NCI-H526 (cell line): ENCODE measurements at places on chromosomes 16 and 17.

DNA sequence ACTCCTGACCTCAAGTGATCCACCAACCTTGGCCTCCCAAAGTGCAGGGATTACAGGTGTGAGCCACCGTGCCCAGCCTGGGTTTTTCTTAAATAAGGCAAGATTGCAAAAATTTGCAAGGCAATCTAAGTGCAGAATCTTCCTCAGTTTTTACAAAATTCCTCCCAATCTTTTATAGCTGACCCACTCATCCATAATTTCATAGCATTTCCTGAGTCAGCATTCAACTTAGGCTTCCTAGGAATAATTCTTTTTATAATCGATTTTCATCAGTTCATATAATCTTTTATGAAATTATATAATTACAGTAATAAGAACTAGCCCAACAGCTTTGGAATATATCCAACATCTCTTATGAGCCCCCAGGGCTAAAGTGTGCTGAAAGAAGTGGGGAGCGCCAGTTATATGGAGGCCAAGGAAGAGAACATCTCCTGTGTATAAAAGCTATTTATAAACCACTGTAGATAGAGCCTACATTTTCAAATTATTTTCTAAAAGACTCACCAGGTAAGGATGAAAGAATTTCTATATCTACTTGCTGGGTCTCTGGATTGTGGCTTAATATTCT lies 14.8 kb downstream of the COIL start:
- DNase-seq: no peak

GRCh38 chr17:48056879-48057278 lies 8.7 kb downstream of the NFE2L1 start:
- DNase-seq: no peak

DNA sequence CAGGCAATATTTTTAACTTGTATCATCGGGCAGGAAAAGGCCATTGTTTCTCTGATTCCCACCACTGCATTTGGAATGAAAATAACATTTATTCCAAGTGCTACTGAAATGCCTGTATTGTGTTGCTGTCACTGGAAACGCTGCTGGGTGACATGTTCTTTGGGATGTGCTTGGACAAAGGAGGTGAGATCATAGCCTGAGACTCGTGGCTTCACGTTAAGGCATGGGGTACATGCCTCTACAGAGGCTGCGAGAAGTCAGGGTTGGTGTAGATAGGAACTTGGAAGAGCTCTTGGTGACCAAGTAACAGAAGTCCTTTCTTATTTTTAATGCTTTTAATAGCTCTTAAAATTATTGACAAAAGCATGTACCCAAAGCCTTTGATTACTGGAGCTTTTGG lies 58.8 kb upstream of the MAF start:
- no peak for DNase-seq

DNA sequence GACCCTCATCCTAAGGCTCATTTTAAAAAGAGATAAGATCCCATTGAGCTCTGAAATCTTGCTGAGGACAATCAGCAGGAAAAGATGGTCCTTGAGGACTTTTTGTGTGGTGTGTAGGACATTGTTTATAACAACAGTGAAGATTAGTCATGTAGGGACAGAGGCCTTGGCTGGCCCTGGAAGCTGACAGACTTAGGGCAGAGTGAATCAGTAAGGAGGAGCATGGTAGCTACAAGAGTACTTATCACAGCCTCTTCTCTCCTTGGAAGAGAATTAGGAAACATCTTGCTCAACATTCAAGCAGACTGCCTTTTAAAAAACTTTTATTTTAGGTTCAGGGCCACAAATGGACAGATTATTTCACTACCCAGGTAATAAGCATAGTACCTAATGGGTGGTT lies 665.9 kb upstream of the SALL1 start:
- DNase-seq: no peak

DNA sequence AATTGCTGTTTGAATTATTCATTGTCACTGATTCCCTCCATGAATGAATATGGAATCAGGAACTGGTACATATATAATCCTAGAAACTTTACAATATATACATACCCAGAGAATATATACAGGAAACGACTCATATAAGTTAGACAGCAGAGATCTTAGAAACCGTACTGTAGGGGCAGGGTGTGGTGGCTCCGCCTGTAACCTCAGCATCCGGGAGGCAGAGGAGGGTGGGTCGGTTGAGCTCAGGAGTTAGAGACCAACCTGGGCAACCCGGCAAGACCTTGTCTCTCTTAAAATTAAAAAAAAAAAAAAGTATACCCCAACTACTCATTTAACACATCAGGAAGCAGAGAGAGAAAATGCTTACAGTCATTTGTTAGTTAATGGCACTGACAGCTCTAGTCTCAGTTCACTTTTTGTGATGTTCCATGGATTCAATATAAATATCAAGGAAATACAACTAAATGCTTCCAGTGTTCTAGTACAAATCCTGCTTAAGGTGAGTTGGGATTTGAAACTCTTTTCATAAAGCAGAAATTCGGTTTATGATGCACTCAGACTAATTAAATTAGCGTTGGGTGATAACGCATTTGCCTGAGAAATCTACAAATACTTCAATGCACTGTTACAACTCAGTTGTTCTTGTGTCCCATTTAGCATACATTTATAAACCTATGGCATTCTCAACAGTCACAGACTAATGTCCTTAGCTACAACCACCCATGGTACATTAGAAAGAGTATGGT lies 5.6 kb downstream of the GLG1 start:
- no peak for DNase-seq

GRCh38 chr17:27285516-27285915 lies 8.4 kb upstream of the WSB1 start:
- DNase-seq: no peak

DNA sequence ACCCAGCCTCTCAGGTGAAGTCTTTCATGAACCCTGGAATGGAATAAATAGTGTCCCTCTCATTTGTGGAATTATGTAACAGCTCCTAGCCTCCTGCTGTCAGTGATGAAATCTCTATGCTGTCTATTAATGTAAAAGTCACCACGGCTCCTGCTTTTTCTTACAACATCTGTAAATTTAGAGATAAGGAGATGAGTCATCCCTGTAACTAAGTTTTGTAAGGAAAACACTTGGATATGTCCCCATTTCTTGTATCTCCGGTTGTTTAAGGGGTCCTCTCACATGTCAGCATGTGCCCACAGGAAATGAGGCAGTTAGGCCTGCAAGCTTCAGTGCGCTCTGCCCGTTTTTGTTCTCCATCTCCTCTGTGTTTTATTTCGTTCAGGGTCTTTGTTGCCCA lies 2.8 kb upstream of the NAT9 start:
- no peak for DNase-seq

- DNase-seq: no peak
These were observed 104.3 kb downstream of the ABCA8 start for GRCh38 chr17:68850749-68851510.

- DNase-seq: no peak
These were observed 5.2 kb downstream of the FAM20A start for GRCh38 chr17:68595986-68596385.

DNA sequence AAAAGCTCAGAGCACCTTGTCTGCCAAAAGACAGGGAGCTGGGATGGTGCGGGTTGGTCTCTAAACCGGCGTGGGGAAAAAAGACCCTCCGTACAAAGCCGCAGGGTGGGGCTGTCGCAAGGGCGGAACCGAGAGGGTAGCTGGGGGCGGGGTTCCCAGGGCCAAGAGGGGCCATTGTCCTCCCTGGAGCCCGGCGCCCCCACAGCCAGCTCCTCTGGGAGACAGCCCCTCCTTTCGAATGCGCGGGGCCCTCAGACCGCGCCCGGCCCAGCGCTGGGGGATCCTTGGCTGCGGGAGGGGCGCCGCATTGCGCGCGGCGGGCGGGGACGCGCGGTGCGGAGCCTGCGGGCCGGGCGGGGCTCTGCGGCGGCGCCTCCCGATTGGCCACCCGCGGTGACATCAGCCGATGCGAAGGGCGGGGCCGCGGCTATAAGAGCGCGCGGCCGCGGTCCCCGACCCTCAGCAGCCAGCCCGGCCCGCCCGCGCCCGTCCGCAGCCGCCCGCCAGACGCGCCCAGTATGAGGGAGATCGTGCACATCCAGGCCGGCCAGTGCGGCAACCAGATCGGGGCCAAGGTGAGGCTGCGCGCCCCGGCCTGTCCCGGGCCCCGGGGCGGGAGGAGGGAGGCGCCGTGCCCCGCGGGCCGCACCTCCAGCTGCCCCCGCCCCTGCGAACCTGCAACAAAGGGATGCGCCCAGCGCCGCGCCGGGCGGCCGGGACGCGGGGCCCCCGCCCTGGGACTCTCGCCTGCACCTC lies at the start of gene TUBB3:
Gene TUBB3 (plus strand): TSS at position 459 of the 756 bp plus-strand sequence. CDS start 60 bp downstream, at position 519.
- DNase-seq: peak; percentile 19

DNA sequence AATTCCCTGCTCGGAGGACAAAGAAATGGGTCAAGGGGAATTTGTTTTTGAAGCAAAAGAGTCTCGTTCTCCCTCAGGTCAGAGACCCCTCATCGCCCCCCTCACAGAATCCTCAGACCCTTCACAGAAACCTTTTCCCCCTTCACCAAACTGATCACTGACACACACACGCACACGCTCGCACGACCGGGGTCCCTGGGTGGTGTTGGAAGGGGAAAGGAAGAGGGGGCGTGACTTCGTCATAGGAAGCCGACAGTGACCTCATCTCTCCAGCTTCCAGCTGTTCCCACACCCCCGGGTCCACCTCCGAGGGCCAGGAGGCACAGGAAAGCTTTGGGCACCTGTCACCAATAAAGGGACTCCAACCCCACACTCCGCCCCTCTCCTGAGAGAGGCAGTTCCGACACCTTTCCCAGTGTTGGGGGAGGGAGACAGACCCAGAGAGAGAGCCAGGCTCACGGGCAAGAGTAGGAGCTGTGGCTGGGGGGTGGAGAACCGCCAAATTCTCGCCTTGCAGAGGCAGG lies 1.2 kb downstream of the ASGR1 start:
- DNase-seq: peak; percentile 31

DNA sequence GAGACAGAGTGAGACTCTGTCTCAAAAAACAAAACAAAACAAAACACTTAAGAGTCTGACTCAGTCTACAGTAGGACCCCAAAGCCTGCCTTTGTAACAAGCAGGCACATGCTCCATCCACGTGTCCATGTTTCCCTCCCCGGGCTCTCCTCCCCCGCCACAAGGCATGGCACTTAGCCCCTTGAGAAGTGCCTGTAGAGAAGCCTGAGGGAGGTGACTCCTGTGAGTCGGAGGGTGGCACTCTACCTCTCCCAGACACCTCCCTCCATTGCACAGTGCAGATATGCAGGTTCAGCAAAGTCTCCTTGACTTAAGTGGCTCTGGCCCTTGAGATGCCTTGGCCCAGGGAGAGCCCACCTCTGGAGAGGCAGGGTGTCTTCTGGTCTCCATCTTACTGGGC lies 6.8 kb downstream of the FHOD1 start:
- DNase-seq: no peak

DNA sequence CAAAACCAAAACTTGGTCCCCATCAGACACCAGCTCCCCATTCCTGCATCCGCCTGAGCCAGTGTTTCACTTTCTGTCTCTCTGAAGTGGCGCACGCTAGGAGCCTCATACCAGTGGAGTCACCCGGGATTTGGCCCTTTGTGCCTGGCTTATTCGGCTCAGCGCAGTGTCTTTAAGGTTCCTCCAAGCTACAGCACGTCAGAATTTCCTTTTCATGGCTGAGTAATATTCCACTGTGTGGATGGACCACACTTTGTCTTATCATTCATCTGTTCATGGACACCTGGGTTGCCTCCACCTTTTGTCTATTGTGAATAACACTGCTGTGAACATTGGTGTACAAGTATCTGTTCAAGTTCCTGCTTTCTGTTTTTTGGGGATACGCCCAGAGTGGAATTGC lies 45.2 kb upstream of the CHMP6 start:
- DNase-seq: no peak

DNA sequence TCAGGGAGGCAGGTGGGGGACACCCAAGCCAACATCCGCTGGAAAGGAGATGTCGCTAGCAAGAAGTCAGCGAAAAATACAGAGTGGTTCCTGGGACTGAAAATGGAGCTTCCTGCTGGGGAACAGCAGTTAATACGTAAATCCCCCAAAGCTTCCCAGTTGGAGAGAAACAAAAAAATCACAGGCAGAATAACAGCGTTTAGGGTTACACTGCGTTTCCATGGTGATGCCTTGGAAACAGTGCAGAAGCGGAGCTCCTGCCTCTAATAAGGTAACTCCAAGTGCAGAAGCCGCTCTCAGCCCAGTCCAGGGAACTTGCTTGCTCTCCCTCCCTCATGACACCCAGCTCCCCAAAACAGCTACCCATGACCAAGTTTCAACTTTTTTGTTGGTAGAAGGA lies 73.4 kb downstream of the PLD6 start:
- DNase-seq: no peak

DNA sequence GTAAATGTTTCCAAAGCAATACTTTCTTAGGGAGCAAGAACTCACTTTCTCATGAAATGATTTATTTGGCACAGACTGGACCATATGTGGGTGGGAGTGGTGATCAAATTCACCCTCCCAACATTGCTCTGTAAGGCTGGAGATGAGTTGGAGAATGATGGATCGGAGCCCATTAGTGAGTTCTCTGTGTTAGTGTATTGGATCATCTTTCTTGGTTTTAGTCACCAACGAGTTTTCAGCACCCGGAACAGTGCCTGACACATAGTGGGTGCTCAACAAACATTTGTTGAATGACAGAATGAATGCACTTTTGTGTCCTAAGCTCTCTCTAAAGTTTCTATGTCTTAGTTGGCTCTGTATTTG lies 104.5 kb upstream of the FAM20A start:
- DNase-seq: no peak

- no peak for DNase-seq
These were observed 313.8 kb downstream of the C16orf95 start for GRCh38 chr16:87003414-87003755.

DNA sequence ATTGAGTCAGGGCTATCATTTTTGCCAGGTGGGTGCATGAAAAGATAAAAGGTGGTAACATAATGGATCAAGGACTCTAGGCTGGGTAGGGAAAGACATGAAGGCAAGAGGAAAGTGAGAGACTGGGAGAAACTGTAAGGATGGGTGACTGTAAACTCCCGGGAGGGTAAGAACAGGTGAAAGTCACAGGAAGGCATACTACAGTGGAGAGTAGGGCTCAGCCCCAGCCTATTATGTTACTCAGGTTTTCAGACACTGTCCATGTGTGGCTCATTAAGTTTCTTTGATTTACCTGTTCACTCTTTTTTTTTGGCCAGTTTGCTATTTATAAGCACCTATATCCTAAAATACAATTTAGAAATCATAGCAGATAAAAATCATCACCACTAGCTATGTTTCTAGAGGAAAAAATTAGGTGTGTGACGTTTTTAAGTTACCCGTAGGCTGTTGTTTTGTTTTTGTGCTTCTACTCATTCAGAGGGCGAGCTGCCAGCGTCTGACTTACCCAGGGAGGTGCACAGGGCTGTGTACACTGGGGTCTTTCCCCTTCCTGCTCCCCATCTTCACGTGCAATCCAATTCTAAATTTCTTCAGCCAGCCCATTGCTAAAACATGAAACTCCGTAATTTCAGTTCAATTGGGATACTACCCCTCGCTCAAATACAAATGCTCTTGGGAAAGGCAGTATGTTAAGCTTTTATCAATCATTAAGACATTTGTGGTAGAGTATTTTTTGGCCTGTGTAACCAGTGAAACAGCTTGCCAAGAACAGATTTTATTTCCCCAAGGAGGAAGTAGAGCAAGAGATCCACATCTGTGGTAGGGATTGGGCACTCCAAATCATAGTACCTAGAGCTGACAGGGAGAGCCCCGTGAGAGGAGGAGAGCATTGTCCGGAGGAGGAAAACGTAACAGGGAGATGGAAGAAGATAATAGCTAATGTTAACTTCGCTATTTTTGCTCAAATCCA lies 21.7 kb upstream of the VWA3A start:
- no peak for DNase-seq

- peak; percentile 77 for DNase-seq
These were observed 995 bp upstream of the JMJD8 start for GRCh38 chr16:684961-685696.
